Neural crest cell (in vitro differentiated cells): ENCODE measurements at places on chromosomes 6 and 20. TPM values are rescaled to one million over a fixed set of nuclear protein-coding genes. Genes with fewer than 3 reads are reported as not detected.

DNA sequence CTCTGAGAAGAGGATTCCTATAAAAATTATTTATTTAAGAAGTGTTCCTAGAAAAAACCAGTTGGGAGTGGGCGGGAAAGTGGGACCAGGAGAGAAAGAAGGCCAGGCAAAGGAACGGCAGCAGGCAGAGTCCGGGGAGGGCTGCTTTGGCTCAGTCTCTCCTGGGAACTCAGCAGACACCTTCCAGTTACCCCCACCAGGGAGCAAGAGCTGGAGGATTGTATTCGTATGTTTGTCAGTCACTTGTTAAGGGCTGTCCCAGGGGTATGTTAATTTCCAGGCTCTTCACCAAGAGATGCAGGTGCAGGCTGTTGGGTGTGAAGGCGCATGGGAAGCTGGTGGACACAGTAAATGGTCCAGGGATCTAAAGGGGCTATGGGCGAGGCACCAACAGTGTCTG lies 53.0 kb upstream of the CHD6 start:
- DNase-seq, result no peak
- no peak overlapping the region for H3K4me3 ChIP-seq
- H3K27me3 ChIP-seq, result peaks cover 28% of the 10 kb centered on the region
- H3K36me3 ChIP-seq, result no peaks in the 10 kb centered on the region

- DNase-seq, result no peak
- H3K4me3 ChIP-seq, result no peak overlapping the region
- H3K4me1 ChIP-seq, result no peaks in the 10 kb centered on the region
- peaks cover 28% of the 10 kb centered on the region for H3K27me3 ChIP-seq
These were observed 11.4 kb upstream of the KCNQ2 start for GRCh38 chr20:63483834-63484233.

- no peak for DNase-seq
- H3K27me3 ChIP-seq, result peaks cover 6% of the 10 kb centered on the region
- peaks cover 4% of the 10 kb centered on the region for H3K36me3 ChIP-seq
- no peak overlapping the region for H3K27ac ChIP-seq
- no peak overlapping the region for H3K4me3 ChIP-seq
- H3K4me1 ChIP-seq, result no peaks in the 10 kb centered on the region
These were observed 173.5 kb downstream of the DLL1 start for GRCh38 chr6:170117111-170117972.

- no peak overlapping the region for H3K27ac ChIP-seq
- no peak overlapping the region for H3K4me3 ChIP-seq
- H3K36me3 ChIP-seq, result no peaks in the 10 kb centered on the region
- H3K27me3 ChIP-seq, result peaks cover 9% of the 10 kb centered on the region
These were observed 175.4 kb upstream of the KCNQ5 start for GRCh38 chr6:72446430-72446829.

DNA sequence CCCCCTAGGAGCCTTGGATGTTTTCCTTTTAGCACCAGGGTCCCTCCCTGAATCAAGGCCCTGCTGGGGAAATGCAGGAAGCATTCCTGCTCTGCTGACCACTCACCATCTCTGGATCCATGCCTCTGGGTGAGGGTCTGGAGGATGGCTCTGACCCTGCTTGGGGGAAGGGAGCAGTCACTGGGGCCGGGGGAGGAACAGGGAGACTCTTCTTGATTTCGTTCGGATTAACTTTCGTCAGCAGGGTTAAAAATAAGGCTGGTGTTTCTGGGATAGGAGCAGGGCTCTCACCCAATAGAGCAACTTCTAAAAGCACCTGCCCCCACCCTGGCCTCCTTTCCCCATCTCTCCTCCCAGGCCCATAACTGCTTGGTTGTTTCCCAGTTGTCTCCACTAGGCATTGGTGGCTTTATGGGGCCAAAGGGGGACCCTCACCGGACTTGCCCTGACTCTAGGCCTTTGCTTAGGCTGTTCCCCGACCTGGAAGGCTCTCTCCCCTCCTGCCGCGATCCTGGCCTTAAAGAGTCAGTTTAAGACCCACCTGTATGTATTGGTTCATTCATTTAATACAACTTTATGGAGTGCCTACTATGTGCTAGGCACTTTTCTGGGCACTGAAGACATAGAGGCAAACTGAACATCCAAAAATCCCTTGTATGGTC lies 63.0 kb downstream of the JPH2 start:
- no peak overlapping the region for H3K4me3 ChIP-seq
- no peak for DNase-seq
- H3K27me3 ChIP-seq, result peaks cover 5% of the 10 kb centered on the region
- H3K4me1 ChIP-seq, result no peaks in the 10 kb centered on the region
- no peaks in the 10 kb centered on the region for H3K36me3 ChIP-seq

GRCh38 chr6:93418408-93419303 lies 703 bp downstream of the EPHA7 start:
- no peaks in the 10 kb centered on the region for H3K27me3 ChIP-seq
- peak overlapping the region; percentile 94 for H3K27ac ChIP-seq
- peaks cover 40% of the 10 kb centered on the region for H3K4me1 ChIP-seq
- no peaks in the 10 kb centered on the region for H3K36me3 ChIP-seq

DNA sequence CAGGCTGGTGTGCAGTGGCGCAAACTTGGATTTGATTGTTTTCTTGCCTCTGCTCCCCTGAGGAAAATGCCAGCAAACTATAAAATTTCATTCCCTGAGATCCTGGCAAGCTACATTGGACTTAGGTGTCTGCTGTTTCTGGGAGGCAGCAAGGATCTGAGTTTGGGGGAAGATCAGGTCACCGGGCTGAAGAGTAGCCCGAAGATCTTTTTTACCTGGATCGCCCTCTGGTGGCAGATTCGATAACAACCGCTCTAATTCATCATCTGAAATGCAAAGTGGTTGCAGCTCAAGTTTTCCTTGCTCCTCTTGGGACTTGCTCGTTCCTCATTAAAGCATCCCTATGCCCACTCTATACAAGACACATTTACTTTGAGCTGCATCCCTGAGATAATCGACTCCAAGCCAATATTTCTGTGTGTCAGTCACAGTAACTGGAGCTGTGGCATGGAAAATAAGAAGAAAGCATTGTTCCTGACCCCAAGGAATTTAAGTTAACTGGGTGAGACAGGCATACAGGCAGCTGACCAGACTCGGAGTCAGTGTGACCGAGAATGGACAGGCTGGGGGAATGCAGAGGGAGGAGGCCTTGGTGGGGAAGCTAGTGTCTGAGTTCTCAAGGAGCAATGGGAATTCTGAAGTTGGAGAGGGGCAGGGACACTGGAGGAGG lies 131.8 kb upstream of the PROKR2 start:
- no peak overlapping the region for H3K4me3 ChIP-seq
- H3K27me3 ChIP-seq, result peaks cover 54% of the 10 kb centered on the region
- H3K4me1 ChIP-seq, result no peaks in the 10 kb centered on the region

GRCh38 chr6:357791-358341 lies 33.7 kb upstream of the IRF4 start:
- no peak for DNase-seq
- H3K27me3 ChIP-seq, result no peaks in the 10 kb centered on the region
- peaks cover 13% of the 10 kb centered on the region for H3K36me3 ChIP-seq
- H3K27ac ChIP-seq, result no peak overlapping the region

DNA sequence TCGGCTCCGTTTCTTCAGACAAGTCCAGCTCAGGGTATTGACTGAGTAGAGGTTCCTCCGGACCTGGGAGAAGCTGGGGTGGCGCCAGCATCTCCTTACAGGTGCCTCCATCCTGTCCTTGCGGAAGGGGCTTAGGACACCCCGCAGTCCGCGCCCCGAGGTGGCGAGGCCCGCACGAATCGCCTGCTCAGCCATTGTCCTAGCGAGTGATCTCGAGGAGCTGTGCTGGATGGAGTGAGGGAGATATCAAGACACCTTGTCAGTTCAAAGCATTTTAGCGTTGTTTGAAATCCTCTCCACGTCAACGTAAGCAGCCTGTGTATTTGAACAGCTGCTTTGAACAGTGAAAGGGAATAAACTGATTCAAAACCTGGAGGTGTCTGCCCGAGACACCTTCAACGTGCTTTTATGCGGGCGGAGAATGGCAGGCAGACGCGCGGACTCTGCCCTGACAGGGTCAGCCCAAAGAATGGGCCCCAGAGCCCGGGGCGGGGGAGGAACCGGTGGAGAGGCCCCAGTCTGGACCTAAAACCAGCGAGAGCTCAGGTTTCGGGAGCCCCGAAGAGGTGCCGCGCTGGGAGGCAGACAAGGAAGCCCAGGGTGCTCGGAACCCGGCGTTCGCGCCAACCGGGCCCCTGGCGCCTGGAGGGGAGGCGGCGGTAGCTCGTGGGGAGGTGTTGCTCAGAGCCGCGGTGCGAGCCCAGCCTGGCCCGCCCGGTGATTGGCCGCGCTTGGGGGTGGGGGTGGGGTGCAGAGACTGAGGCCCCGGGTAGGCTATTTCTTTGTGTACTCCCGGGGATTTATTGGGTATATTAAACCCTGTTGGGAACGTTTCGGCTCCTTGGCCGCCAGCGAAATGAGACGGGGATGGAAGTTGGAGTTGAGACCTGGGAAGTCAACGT lies 3.1 kb upstream of the POU3F2 start:
- DNase-seq, result no peak
- H3K4me3 ChIP-seq, result peak overlapping the region; percentile 100
- peak overlapping the region; percentile 98 for H3K27ac ChIP-seq
- peaks cover 84% of the 10 kb centered on the region for H3K27me3 ChIP-seq

DNA sequence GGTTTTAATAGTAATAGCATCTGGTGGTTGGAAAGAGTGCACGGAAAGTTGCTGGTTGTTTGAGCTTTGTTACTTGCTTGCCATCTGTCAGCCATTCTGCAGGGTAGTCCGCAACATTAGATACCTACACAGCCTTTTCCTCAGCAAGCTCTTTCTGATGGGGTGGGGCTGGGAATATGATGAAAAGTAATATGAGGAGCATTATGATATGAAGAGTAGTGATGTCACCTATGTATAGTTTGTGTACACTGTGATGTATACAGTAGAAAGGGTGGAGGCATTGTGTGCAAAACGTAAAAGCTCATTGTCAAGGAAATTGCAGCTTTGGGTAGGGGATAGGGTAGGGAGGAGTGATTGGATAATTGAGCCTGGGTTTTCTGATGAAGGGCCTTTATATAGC lies 16.1 kb downstream of the SCAF8 start:
- no peak overlapping the region for H3K27ac ChIP-seq
- no peaks in the 10 kb centered on the region for H3K27me3 ChIP-seq
- no peak for DNase-seq

DNA sequence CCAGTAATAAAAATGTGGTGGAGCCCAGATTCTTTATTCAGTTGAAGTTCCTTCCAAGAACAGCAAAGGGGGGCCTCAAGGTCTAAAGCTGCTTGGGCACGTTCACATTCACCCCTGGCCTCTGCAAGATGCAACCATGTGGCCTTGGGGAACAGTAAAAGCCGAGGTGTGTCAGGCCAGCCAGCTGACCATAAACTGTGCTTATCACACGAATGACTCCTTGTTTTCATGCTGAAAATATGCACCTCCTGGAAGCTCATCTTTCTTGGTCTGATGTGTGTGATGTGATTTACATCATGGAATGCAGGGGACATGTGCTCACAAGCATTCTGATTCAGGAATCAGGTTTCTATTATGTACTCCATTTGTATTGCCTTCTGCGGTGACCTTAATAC lies 211.6 kb upstream of the MARCKS start:
- no peaks in the 10 kb centered on the region for H3K36me3 ChIP-seq
- peak overlapping the region; percentile 20 for H3K27ac ChIP-seq
- no peak overlapping the region for H3K4me3 ChIP-seq
- peaks cover 8% of the 10 kb centered on the region for H3K4me1 ChIP-seq

- H3K27me3 ChIP-seq, result peaks cover 2% of the 10 kb centered on the region
- H3K27ac ChIP-seq, result no peak overlapping the region
- no peaks in the 10 kb centered on the region for H3K4me1 ChIP-seq
- no peak for DNase-seq
- H3K36me3 ChIP-seq, result no peaks in the 10 kb centered on the region
- H3K4me3 ChIP-seq, result no peak overlapping the region
These were observed 294.0 kb downstream of the ADGB start for GRCh38 chr6:146892613-146893401.

GRCh38 chr20:8094850-8095249 lies 37.2 kb upstream of the PLCB1 start:
- no peaks in the 10 kb centered on the region for H3K27me3 ChIP-seq
- no peak for DNase-seq

DNA sequence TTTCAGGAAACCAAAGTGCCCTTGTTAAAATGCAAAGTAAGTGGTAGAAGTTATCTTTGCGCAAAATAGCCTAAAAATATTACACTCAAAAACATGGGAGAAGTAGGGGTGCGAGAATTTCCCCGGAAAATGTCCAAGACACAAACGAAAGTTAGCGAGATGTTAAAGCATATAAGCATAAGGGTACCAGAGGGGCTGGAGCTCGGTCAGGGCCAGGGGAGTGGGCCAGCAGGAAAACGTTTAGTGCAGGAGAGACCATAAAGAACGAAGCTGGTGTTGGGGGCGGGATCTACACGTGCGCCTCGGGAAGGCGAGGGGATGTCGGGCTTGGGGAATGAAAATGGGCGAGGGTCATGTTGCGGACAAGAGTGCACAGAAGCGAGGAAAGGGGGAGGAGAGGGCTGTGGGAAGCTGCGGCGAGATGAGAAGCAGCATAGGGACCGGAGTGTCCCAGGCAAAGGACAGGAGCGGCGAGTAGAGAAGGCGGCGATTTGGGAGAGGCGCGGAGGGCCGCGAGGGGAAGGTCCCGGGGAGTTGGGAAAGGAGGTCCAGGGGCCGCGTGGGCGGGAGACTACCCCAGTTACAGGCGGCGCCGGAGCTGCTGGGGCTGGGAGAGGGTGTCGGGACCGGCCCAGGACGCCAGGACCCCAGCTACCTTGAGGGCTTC lies 600 bp downstream of the XPO5 start:
- no peaks in the 10 kb centered on the region for H3K27me3 ChIP-seq
- peaks cover 38% of the 10 kb centered on the region for H3K4me1 ChIP-seq
- peaks cover 4% of the 10 kb centered on the region for H3K36me3 ChIP-seq
- peak; percentile 35 for DNase-seq
- H3K27ac ChIP-seq, result peak overlapping the region; percentile 54

- DNase-seq, result no peak
- H3K4me1 ChIP-seq, result peaks cover 32% of the 10 kb centered on the region
- no peaks in the 10 kb centered on the region for H3K36me3 ChIP-seq
These were observed 7.5 kb upstream of the BPI start for GRCh38 chr20:38296433-38296832.

GRCh38 chr20:40744818-40745175 lies 55.8 kb upstream of the MAFB start:
- no peaks in the 10 kb centered on the region for H3K4me1 ChIP-seq
- H3K27ac ChIP-seq, result no peak overlapping the region
- H3K27me3 ChIP-seq, result peaks cover 23% of the 10 kb centered on the region
- H3K36me3 ChIP-seq, result no peaks in the 10 kb centered on the region
- no peak for DNase-seq

GRCh38 chr6:25519856-25520255 lies 132.2 kb upstream of the SCGN start:
- H3K4me1 ChIP-seq, result peaks cover 6% of the 10 kb centered on the region
- no peak overlapping the region for H3K4me3 ChIP-seq
- DNase-seq, result no peak
- H3K36me3 ChIP-seq, result peaks cover 6% of the 10 kb centered on the region
- no peaks in the 10 kb centered on the region for H3K27me3 ChIP-seq

FOXS1 gene
- not detected in 2 replicates for total RNA-seq

E2F1 gene
- 84.8 and 94.9 TPM in 2 replicates for total RNA-seq

VIP gene
- not detected in 2 replicates for total RNA-seq

ERMARD gene
- 24.2 and 26.3 TPM in 2 replicates for total RNA-seq

GPSM3 gene
- 7.3 and 8.0 TPM in 2 replicates for total RNA-seq

CST1 gene
- not detected in 2 replicates for total RNA-seq

PRR18 gene
- total RNA-seq, result 0.16 and 0.35 TPM in 2 replicates

TBC1D7 gene
- 35.4 TPM in 2 replicates for total RNA-seq

SFTA2 gene
- not detected in 2 replicates for total RNA-seq

NRN1 gene
- 1.3 and 1.5 TPM in 2 replicates for total RNA-seq

CGAS gene
- 0.63 and 1.3 TPM in 2 replicates for total RNA-seq

PPP1R16B gene
- total RNA-seq, result 0.30 and 0.57 TPM in 2 replicates

FAM83C gene
- total RNA-seq, result not detected in 2 replicates

WFDC5 gene
- total RNA-seq, result not detected in 2 replicates

ISM1 gene
- total RNA-seq, result 0.33 and 0.34 TPM in 2 replicates

NDRG3 gene
- total RNA-seq, result 34.9 and 37.3 TPM in 2 replicates

CENPB gene
- 82.1 and 83.6 TPM in 2 replicates for total RNA-seq

TRIM10 gene
- not detected in 2 replicates for total RNA-seq

SPATS1 gene
- total RNA-seq, result not detected in 2 replicates

ANKRD66 gene
- not detected in 2 replicates for total RNA-seq
